ENCODE measurements at places on chromosomes 4 and X.

DNA sequence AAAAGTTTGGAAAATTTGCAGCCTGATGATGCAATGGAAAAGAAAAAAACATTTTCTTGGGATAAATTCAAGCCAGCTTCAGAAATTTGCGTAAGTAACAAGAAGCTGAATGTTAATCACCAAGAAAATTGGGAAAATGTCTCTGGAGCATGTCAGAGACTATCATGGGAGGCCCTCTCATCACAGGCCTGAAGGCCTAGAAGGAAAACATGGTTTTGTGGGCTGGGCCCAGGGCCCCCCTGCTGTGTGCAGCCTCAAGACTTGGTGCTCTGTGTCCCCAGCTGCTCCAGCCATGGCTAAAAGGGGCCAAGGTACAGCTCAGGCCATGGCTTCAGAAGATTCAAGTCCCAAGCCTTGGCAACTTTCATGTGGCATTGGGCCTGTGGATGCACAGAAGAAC lies 1049.8 kb upstream of the GRIA3 start:
- no peak for DNase-seq

DNA sequence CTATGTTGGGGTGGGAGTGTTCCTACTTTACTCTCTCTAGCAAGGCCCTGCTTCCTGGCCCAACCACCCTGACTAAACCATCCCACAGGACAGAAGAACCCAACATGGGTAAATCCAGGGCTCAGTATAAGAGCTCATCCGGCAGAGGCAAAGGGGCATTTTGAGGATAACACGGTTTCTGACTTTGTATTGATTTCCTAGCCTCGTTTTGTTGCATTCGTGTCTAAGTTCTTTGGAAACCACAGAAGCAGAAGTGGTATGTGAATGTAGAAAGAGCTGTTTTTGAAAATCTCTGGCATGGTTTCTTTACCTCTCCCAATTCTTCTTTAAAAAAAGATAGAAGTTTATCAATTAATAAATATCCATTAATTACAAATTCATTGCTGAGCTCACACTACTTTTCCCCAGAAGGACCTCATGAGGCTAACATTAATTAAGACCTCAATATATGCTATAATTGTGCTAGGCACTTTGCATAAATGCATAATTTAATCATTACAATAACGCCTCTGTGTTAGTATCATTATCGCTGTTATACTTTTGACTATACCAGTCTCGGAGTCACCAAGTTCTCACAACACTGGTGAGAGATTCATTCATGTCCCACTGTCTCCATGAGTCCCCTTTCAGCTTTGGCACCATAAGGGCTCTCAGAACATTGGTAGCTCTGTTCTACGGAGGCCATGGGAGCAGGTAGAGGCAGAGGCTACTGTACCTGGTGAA lies 5.8 kb upstream of the CLNK start:
- DNase-seq = peak; percentile 46

DNA sequence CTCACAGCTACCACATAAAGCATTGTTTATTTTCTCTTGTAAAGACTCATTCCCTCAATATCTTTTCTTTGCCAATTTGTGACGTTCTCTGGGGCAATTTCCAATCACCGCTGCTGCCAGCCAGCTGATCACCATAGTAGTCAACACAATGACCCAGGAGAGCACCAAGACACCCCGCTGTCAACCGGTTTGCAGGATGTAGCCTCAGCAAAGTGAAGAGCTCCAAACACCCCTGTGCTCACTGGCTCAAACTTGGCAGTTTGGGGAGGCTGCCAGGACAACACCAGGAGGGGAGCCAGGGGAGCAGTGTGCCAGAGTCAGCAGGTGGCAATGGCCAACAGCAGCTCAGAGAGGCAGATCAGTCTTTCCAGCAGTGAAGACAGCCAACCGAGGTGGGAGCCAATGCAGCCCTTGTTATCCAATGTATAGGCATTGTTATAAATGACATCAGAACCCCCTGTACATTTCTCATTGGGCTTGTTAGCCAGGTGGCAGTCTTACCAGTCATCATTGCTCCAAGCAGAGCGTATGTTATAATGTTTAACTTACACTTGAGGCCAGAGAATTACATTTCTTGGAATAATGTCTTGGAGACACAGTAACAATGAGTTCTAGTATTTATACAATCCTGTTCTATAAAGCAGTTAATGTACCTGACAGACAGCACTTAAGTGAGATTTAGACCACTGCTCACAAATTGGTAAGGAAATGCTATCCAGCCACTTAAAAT lies 274.9 kb upstream of the GK2 start:
- DNase-seq = no peak

- DNase-seq = peak; percentile 28
Measured at GRCh38 chr4:6942238-6942800, 32.7 kb downstream of the TBC1D14 start.

DNA sequence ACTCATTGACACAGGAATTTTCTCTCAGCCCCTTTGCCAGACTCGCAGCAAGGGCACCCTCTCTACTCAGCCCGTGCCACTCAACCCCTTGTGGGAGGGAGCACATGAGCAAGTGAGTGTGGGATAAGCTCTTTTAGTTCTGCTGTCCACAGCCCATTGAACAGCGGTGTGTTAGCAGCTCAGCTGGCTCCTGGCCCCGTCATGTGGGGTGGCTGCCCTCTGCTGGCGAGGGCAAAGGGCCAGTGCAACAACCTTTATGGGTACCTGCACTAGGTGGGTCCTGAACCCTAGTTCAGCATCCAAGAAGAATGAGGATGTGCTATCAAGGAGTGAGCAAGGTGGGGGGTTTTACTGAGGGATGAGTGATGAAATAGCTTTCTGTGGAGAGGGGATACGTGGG lies 85.0 kb upstream of the ZNF81 start:
- DNase-seq = no peak

GRCh38 chr4:2935762-2936743 lies 27.2 kb downstream of the NOP14 start:
- no peak for DNase-seq

- DNase-seq = no peak
Measured at GRCh38 chrX:131262738-131263679, 26.1 kb downstream of the IGSF1 start.

GRCh38 chr4:164212134-164212533 lies 541.8 kb upstream of the SMIM31 start:
- no peak for DNase-seq

- no peak for DNase-seq
Measured at GRCh38 chr4:128525992-128526630, 238.5 kb upstream of the PGRMC2 start.

All from KG1 (cell line).